ENCODE measurements at places on chromosomes 1 and 21. TPM values are rescaled to one million over a fixed set of nuclear protein-coding genes. Genes with fewer than 3 reads are reported as not detected.

GRCh38 chr1:165367375-165367993, 11.0 kb upstream of the LMX1A start:
- DNase-seq = peak; percentile 76

DNA sequence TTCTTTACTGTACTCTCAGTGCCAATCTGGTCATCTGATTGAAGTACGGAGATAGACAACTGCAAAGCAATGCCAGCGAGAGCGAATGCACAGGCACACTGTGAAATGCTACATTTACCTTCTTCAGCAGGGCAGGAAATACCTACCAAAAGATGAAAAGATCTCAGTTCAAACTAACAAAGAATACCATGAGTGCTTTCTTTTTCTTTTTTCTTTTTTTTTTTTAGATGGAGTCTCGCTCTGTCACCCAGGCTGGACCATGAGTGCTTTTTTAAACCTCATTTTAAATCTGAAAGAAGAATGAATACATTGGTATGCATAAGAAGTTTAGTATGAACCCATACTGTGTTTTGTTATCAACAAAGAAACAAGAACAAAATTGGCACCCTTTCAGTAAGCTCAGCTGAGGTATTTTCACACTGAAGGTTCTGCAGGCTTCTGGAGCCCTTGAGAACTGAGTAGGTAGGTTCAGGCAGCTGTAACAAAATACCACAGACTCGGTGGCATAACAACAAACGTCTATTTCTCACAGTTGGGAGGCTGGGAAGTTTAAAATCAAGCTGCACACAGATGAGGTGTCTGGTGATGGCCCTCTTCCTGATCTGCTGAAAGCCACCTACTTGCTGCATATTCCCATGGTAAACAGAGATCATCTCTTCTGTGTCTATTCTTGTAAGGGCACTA, 1.7 kb upstream of the CHI3L2 start:
- DNase-seq = no peak

- DNase-seq = no peak
These were observed 7.5 kb upstream of the KPNA6 start for GRCh38 chr1:32100359-32100758.

DNA sequence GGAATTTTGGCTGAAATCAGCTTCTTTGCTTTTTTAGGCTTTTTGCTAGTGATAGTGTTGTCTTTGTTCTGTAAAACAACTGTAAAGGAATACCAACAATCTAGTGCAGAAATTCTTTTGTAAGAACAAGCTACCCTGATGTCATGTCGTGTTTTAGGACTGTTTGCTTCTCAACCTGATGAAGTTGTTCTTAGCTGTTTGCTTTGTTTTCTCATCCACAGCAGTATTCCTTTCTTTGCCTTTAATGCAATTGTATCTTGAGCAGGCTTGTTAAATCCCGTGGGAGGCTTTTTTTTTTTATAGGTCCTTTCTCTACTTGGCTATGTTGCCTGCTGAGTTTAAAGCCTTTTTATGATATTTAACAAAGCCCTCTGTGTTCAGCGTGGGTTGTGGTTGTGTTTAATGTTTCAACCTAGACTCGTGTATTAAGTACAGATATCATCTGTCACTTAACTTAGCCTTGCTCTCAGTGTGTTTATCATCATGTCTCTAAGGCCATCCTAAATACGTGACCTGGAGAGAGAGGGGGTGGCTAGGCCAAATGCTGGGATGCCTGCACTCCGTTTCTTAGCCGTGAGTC, 31.6 kb downstream of the ADARB1 start:
- DNase-seq = peak; percentile 15

- DNase-seq = no peak
These were observed 26.9 kb upstream of the CNTN2 start for GRCh38 chr1:205016075-205016474.

- DNase-seq = peak; percentile 54
These were observed 31.1 kb upstream of the ZBTB40 start for GRCh38 chr1:22420455-22421053.

GRCh38 chr1:55329091-55329490, 113.9 kb upstream of the USP24 start:
- no peak for DNase-seq

GRCh38 chr1:90922996-90923395, 98.8 kb downstream of the ZNF644 start:
- no peak for DNase-seq

DNA sequence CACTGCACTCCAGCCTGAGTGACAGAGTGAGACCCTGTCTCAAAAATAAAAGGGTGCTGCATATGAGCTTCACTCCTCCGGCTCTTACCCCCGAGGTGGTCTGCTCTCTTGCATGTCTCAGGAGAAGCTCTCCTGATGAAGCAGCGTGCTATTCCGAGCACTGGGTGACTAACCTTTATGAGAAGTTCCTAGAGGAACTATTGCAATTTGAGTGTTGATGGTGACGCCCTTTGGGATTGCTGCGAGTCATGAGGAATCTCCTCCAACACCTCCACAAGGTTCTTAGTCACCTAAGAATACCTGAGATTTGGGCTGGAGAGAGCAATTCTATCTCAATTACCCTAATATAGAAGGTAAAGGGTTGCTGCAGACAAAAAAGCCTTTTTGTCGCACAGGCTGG, 40.8 kb upstream of the TINAGL1 start:
- DNase-seq = no peak

DNA sequence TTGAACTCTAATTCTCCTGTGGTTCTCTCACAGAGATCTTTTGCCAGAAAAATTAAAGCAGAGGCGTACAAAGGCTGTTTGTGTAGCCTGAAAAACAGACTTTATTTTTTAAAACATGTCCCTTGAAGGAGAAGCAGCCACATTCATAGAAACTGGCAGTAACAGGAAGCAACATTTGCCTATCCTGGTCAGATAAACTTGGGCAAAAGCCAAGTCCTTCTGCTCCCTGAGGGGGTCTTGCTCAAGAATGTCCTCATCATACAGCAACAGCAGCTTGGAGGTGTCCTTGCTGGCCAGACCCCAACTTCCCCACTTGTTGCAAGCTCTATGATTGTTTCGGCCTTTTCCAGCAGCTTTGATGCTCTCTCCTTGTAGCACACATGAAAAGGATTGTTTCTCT, 36.3 kb downstream of the MSTO1 start:
- no peak for DNase-seq

DNA sequence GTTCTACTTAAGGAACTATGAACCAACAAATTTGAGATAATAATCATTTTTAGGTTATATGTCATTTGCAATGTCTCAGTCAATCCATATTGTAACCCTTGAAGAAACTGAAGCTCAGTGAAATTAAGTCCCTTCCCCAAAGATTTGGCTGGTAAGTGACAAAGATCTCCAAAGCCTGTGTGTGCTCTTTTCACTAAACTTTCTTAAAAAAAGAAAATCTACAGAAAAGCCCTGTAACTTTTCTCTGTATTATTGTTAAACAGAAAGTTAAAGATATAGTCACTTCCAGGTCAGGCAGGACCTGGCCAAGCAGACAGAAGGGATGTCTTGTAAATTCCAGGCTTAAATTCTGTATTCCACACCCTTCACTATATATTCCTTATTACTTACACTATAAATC, 1.5 kb downstream of the LIX1L start:
- no peak for DNase-seq

GRCh38 chr1:117366177-117367045, 838 bp upstream of the MAN1A2 start:
- peak; percentile 82 for DNase-seq

DNA sequence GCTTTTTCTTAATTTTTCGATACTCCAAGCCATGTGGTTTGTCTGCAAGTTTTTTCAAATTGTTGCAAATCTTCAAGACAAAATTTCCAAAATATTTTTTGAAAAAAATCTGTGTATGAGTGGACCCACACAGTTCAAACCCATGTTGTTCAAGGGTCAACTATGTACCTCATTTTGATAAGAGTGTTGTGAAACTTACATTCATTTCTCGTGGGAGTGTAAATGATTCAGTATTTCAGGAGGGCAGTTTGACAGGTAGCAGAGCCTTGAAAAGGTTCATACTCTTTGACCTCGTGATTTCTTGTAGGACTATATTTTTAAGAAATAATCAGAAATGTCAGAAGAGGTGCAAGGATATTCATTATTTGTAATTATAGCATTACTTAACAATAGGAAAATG, 68.0 kb downstream of the ANGPTL1 start:
- DNase-seq = no peak

DNA sequence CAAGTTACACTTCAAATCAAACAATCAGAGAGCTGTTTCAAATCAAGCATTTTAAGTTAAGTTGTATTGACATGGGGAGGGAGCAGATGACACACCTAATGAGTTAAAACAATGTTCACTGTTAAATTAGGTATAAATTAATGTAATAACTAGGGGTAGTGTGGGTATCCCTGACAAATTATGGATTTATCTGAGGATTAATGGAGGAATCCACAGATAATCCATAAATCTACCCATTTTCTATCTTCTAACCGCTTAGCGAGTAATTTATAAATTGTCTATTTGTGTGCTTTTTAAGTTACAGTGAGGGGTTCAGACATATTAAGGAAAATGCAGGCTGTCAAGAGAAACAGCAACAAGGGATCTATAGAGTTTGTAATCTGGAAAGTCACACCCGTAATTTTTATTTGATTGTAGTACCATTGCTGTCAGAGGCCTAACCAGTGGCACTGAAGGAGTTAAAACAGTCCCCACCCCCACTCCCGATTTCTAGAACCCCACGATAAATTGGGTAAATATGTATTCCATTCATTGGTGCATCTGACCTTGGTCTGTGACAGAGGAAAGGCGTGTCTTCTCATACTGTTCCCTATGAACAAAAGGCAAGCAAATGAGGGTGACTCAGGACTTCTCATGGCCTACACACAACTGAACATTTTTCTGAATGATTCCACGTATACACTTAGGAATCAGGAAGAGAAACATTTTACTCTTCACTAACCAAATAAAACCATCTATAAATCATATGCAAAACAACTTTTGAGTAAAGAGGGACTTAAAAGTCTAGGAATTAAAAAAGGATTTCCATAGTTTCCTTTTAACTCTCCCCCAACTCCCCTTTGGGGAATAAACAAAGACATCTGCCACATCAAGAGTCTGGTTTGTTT, 7.4 kb downstream of the IRF2BP2 start:
- peak; percentile 77 for DNase-seq

DNA sequence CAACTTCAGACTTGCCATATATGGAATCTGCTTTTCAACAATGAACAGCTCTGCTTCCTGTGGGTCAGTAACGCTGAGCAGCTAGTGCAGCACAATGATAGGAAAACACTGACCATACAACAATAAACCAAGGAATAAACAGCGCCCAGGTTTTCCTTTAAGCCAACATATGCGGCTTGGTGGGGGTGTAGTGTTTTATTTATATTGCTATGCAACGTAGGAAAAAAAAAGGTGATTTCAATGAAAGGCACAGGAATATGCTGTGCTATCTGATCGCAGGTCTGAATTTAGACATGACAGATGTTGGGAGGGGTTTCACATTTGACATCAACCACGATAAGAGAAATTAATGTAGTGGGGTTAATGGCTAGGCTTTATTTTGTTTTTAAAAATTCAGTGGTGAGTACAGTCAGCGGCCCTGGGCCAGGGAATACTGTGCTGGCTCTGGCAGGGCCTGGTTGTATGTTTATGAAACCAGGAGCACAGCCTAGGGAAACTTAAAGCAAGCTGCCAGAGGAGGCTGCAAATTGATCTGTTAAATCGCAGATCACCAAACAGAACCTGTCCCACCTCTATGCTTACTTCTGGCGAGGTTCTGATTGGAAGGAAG, 4.3 kb downstream of the TSPAN2 start:
- DNase-seq = peak; percentile 72

- DNase-seq = no peak
These were observed 75.7 kb downstream of the DISC1 start for GRCh38 chr1:231702331-231702730.

DNA sequence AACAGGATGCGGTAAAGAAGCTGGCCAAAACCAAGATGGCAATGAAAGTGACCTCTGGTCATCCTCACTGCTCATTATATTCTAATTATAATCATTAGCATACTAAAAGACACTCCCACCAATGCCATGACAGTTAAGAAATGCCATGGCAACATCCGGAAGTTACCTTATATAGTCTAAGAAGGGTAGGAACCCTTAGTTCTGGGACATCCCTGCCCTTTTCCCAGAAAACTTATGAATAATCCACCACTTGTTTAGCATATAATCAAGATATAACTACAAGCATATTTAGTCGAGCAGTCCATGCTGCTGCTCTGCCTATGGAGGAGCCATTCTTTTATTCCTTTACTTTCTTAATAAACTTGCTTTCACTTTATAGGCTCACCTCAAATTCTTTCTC, 79.8 kb downstream of the DDX20 start:
- DNase-seq = no peak

DNA sequence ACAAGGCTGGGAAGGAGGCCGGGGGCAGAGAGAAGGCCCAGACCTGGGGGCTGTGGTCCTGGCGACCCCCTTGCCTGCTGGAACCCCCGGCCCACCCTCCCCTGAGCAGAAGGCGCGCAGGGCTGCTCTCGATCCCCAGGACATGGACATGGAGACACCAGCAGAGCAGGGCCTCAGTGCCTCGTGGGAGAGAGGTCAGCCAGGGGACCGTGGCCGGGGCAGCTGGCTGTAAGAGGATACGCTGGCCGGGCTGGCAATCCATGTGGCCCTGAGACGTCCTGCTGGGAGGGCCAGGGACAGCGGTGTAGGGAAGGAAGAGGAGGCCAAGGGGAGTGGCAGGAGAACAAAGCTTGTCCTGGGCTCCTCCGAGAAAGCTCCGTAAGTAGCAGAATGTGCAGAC, 132.2 kb downstream of the CASZ1 start:
- no peak for DNase-seq

GRCh38 chr1:114485286-114485685, 25.7 kb downstream of the TRIM33 start:
- no peak for DNase-seq

- DNase-seq = no peak
These were observed 11.6 kb upstream of the CD46 start for GRCh38 chr1:207740207-207740606.

DNA sequence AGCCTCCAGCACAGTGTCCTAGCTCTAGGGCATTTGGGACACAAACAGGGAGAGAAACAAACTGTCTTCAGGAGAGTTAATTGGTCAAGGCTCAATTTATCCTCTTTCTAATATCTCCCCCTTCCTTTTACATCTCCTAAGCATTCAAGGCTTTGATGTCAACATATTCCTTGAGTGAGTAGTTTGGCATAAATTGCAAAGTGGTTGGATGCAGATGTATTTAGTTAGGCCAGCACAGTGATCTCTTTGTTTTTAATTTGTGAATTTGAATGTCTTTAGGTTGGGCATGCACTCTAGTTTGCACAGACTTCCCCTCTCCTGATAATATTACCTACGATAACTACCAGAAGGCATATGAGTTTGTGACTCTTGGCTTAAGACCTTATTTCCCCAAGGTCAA, 12.5 kb upstream of the OLFML2B start:
- no peak for DNase-seq

The SPATA46 gene
- total RNA-seq = not detected

The LCE1B gene
- total RNA-seq = not detected

All from SJSA1 (cell line).